ENCODE measurements at places on chromosomes 16 and 17.

- DNase-seq: peak; percentile 38
Measured at GRCh38 chr16:53323924-53324323, 110.3 kb upstream of the RBL2 start.

DNA sequence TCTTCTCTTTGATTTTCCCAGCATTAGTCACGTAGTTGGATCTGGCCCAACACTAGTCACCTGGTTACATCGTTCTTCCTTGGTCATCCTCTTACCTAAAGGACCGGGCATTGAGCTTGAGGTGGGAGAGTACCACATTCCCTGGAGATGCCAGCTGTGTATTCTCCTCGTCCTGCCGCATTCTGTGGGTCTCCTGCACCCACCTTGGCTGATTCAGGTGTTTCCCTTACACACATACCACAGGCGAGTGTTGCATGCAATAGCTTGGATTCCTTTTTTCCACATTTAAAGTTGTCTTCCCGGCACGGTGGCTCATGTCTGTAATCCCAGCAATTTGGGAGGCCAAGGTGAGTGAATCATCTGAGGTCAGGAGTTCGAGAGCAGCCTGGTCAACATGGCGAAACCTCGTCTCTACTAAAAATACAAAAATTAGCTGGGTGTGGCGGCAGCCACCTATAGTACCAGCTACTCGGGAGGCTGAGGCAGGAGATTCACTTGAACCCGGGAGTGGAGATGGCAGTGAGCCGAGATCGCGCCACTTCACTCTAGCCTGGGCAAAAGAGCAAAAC, 21.6 kb upstream of the CLEC18C start:
- DNase-seq: no peak

DNA sequence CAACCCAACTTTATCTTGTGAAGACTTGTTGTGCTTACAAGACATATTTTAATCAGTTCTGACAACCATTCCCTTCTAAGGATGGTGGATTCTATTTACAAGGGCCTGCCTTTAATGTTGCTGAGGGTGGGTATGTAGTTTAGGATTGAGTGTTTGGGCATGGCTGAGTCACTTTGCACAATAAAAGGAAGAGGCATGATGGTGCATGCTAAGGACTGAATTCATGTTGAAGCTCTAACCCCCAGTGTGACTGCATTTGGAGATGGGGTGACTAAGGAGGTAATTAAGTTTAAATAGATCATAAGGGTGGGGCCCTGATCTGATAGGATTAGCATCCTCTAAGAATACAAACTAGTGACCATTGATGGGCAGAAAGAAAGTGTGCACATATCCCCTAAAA, 196.1 kb upstream of the HS3ST3A1 start:
- no peak for DNase-seq

GRCh38 chr17:82424001-82424862, 5.8 kb upstream of the OGFOD3 start:
- peak; percentile 84 for DNase-seq

DNA sequence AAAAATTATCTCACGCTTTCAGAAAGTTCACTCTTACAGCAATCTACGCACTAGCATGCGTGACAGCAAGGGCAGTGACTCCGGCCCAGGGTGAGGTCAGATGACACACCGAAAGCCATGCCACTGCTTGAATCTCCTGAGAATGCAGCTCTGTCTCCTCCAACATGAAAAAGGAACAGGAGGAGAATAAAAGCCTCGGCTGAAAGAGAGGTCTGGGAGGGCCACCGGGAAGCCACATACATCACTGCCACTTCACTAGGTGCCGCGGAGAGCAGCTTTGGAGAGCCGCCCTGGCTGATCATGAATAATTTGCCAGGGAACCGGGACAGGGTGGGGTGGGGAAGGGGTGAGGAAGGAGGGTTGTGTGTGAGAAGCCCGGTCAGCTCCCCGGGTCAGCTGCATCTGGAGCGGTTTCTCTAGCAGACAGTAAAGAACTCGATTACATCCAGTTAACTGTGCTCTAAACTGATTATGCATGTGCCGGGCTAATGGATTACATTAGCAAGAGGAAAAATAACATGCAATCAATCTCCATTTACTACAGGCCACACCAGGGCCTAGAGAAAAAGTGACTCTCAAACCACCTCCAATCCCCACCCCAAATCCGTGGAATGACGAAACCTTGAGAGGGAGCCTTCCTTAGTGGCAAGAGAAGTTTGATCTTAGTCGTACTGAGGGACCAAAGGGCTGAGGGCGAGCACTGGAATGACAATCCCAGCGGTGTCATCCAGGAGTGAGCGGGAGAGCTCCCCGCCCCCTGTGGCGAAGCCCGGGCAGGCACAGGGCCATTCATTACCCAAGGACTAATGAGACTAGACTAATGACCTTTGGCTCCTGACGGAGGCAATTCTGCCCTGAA, 100.3 kb downstream of the ZFHX3 start:
- DNase-seq: no peak

DNA sequence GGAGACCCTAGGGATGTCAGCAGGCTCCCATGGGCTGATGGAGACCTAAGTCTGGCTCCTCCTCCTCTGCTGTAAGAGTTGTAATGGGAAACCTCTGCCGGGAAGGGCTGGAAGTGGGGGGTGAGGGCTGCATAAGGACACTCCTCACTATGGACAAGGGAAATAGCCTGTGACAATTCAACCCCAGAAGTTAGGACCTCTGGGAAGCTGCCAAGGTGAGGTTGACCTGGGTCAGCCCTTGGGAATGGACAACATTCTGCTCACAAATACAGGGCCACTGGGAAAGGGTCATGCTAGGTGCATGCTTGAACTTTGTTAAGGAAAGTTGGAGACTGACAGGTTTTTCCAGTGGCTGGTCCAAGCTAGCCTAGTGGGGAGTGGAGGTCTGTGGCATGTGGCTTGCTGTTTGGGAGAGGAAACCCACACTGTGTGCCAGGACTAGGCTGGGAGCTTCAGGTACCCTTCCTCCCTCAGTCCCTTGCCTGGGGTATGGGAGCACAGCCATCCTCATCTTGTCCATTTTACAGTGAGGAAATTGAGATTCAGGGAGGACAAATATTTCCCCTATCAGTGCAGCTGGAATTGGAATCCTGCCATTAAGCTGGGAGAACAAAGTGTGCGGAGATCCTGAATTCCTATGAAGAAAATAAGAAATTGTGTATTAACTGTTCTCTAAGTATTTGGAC, 190.4 kb downstream of the SALL1 start:
- no peak for DNase-seq

- DNase-seq: peak; percentile 84
Measured at GRCh38 chr16:70433458-70434103, 5.3 kb downstream of the ST3GAL2 start.

DNA sequence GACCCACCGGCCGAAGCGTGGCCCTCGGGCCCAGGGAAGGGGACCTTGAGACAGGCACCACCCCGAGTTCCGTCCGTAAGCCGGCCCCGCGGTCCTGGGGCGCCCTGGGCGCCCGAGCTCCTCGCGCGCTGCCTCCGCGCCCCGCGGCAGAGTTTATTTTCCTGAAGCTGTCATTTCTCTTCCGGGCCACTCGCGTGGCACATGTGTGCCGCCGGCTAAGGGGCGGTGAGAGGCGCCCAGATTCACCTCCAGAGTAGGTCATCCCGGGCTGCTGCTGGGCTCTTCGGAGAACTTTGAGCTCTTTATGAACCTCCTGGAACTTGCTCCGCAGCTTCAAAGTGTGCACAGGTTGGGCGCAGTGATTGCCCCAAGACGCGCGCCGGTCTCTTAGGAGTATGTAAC, 489 bp downstream of the ZC3H18 start:
- DNase-seq: peak; percentile 15

DNA sequence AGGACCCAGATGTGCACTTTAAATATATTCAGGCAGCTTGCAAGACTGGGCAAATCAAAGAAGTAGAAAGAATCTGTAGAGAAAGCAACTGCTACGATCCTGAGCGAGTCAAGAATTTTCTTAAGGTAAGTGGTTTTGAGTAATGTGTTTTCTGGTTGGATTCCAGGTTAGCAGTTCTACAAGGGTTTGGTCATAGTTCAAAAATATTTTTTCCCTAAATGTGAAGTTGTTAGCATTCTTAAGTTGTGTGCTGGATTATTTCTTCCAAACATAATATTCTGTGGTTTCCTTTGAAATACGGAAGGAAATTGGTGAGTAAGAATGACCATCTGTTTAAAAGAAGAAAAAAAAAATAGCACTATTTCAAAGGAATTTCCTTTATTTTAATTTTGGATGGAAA, 38.4 kb downstream of the PTRH2 start:
- DNase-seq: peak; percentile 87

DNA sequence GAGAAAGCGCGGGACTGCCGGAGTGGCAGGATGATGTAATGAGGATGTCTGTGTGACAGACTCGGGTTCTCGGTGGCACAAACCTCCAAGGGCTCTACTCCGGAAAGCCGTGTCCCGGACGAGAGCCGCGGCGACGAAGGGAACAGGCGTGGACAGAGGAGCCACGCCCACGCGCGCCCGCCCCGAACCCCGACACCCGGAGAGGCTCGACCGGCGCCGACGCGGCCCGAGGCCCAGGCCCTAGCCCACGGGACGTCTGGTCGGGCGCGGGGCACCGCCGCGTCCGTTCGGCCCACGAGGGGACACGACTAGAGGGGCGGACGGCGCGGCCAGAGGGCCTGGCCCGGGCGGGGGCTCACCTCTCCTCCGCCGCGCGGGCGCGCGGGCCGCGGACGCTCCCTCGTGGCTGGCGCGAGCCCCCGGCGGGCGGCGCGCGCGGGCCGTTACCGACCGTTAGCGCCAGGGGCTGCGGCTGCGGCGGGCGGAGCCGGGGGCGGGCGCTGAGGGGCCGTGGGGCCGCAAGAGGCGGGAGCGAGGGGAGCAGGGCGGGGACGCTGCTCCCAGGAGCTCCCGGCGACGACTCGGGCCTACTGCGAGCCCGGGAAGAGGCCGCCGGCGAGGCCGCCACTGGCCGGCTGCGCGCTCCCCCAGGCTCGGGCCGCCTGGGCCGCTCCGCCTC, 2.1 kb upstream of the IRX5 start:
- DNase-seq: peak; percentile 84

- DNase-seq: no peak
Measured at GRCh38 chr17:16061631-16062030, 62.0 kb downstream of the TTC19 start.

DNA sequence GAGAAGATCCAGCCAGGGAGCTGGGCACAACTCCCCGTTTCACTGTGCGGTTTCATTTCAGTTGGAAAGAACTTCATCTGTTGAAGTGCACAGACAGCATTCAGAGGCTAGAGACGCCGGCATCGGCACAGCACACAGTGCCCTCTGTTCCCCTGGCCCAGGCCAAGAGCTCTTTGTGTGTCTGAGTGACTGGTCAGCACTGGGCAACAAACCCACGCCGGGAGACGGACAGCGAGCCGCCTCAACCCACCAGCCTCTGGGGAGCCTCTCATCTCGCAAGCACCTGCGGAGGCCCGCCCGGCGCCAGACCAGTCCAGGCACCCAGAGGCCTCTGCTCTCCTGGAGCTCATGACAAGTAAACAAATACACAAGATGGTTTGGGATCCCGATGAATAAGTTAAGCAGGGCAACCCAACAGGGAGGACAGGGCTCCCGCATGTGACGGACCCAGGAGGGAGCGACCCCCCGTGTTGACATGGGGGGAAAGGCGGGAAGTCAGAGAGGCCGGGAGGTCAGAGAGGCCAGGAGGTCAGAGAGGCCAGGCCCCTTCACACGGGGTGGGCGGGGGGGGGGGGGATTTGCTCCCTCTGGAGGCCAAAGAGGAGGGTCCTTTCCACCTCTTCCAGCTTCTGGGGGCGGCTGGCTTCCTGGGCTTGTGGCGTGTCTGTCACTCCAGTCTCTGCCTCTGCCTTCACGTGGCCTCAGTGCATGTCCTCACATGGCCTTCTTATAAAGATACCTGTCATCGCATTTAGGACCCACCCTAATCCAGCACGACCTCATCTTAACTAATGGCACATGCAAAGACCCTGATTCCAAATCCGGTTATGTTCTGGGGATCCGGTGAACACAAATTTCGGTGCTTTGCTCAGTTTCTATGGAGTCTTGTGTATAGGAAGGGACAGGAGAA, 25.8 kb upstream of the KLHDC4 start:
- DNase-seq: no peak

GRCh38 chr17:42521666-42522262, 14.3 kb upstream of the NAGLU start:
- DNase-seq: no peak

- no peak for DNase-seq
Measured at GRCh38 chr16:26569793-26570192, 496.9 kb upstream of the C16orf82 start.

DNA sequence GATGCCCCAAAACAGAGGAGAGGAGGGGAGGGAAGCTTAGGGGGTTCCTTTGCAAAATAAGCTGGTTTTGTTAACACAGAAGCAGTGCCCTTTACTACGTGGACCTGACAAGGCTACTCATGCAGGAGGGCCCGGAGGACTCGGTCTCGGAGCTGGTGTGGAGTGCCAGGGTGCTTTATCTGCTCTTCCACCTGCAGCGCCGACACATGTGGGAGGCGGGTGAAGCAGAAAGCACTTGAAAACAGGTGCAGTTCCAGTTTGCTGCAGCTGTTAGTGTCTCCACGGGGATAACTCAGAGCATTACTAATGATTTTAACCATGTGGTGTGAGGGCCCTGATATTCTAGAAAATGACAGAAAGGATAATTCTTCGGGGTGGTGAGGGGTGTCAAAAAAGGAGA, 35.0 kb upstream of the MNT start:
- no peak for DNase-seq

- DNase-seq: no peak
Measured at GRCh38 chr17:82840431-82840831, 609 bp upstream of the ZNF750 start.

GRCh38 chr16:53757971-53758609, 54.1 kb downstream of the FTO start:
- DNase-seq: no peak

GRCh38 chr17:4739122-4740024, at the start of the genes CXCL16 and ZMYND15:
Gene CXCL16 (minus strand): TSS chr17:4739928. CDS start chr17:4739339, 589 bp downstream.
Gene ZMYND15 (plus strand): TSS chr17:4739833. CDS start chr17:4740549, 716 bp downstream.
- no peak for DNase-seq

DNA sequence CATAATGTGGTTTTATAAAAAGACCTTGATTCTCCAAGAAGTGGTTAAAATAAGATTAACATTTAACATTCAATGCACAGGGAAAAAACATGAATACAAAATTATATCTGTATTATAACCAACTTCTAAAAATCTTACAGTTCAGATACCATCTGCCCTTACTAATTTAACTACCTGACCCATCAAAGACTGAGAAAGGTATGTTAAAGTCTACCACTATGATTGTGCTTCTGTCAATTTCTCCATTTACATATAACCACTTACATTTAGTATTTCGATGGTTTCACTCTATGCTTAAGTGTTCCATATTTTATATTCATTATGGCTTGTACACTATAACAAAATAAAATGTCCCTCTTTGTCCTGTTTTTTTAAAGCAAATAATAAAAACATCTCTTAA, 14.6 kb downstream of the AP1G1 start:
- no peak for DNase-seq

- DNase-seq: no peak
Measured at GRCh38 chr16:68031951-68032350, 8.9 kb downstream of the DUS2 start.

DNA sequence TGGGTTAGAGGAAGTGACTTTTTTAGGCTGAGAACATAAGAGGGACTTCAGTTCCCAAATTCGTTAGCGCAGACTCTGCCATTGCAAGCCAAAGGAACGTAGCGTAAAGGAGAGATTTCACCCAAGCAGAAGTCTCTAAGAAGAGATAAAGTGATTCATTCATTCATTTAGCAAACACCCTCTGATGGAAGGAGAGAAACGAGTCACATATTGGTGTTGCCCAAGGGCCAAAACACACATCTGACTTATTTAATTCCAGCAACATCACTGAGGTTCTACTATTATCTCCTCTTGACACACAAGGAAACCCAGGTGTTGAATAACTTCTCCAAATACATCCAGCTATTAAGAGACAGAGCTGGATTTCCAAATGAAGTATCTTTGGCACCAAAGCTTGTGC, 85.7 kb upstream of the CACNG3 start:
- no peak for DNase-seq
